ENCODE measurements at places on chromosomes 5 and 9.

GRCh38 chr9:114302727-114303126, 20.2 kb upstream of the ORM1 start:
- DNase-seq, result no peak

- DNase-seq, result no peak
These were observed 28.3 kb downstream of the ARHGEF28 start for GRCh38 chr5:73654171-73654811.

GRCh38 chr5:54341971-54342370, 31.6 kb upstream of the ARL15 start:
- DNase-seq, result no peak

- DNase-seq, result no peak
These were observed 58.7 kb downstream of the MYO10 start for GRCh38 chr5:16877267-16877935.

DNA sequence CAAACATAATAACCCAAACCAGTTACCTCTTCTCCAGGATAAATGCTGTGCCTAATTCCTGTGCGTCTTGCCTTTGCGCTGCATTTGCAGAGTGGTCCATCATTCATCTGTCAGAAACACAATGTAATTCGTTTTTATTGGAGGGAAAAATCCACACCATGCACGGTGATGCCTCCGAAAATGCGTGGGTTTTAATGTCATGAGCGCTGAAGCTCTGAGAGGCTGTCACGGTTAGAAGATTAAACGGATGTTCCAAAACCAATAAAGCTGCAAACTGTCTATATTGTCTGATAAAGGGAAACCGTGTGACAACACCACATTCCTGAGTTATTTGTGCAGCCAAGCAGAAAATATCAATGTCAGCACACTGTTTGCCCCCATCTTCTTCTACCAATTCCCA, 27.4 kb downstream of the DROSHA start:
- DNase-seq, result no peak

Measured in kidney glomerular epithelial cell (primary cell).